ENCODE measurements at places on chromosomes 4 and X.

- H3K4me1 ChIP-seq = peaks cover 4% of the 10 kb centered on the region
- no peak overlapping the region for H3K4me3 ChIP-seq
- no peak overlapping the region for H3K27ac ChIP-seq
- peaks cover 2% of the 10 kb centered on the region for H3K27me3 ChIP-seq
Measured at GRCh38 chr4:1582227-1582626, 101.9 kb downstream of the FAM53A start.

DNA sequence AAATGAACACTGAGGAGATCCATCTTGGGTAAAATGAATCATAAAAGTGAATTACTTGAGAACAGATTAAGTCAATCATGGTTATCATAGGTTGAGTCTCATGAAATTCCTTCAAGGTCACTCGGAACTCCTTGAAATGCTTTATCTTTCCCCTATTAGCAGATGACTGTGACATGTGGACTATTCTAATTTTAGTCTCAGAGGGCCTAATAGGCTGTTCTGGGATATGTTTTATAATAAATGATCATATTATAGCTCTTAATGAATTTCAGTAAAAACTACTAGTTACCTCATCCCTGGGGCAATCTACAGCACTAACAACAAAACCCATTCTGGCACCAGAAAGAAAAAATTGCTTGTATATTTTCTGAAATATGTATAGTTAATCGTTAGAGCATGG, 44.7 kb downstream of the SPATA4 start:
- H3K27me3 ChIP-seq = no peaks in the 10 kb centered on the region
- H3K27ac ChIP-seq = no peak overlapping the region
- no peaks in the 10 kb centered on the region for H3K36me3 ChIP-seq
- DNase-seq = no peak
- H3K4me3 ChIP-seq = no peak overlapping the region

DNA sequence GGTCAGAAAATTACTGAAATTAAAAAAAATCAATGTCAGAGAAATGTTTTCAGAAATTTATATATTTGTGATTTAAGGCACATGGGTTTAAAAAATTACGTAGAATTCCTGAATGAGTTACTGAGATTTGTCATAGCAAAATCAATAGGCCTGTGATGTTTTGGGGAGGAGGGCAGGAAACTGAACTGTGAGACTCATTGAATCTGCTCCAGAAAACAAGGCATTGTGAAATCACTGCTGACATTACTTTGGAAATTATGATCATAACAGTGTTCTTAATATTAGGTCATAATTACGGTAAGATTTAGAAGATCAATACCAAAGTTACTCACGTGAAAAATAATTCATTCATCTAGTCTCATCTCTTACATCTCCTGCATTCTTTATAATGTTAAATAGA, 5.3 kb downstream of the FGF5 start:
- H3K27ac ChIP-seq = no peak overlapping the region
- H3K27me3 ChIP-seq = peaks cover 48% of the 10 kb centered on the region
- H3K36me3 ChIP-seq = no peaks in the 10 kb centered on the region
- no peak for DNase-seq
- H3K4me3 ChIP-seq = no peak overlapping the region

DNA sequence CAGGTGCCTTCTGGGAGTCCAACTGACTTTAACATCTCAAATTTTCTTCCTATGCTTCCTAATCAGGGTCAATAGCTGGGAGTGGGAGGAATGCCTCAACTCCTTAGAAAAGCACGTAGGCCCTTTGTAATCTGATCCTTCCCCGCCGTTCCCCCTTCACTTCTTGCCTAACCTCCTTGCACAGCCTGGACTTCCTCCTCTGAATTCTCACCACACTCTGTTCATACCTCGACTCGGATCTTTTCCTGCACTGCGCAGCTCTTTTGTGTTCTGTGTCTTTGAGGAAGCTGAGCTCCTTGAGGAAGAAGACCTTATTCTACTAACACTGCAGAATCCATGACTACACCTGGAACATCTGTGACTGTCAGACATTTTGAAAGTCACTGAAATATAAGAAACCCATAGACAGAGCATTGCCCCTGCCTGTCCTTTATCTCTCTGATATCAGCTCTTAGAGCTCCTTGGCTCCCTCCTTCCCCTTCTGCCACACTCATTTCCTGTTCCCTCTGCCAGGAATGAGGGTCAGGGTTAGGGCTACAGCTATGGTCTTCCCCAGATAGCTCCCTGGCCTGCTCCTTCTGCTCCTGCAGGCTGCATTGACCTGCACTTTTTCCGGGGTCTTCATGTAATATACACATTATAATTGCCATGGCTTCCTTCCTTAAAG, 140.2 kb upstream of the LDB2 start:
- no peak overlapping the region for H3K4me3 ChIP-seq
- no peak for DNase-seq
- H3K27ac ChIP-seq = no peak overlapping the region
- H3K36me3 ChIP-seq = no peaks in the 10 kb centered on the region

DNA sequence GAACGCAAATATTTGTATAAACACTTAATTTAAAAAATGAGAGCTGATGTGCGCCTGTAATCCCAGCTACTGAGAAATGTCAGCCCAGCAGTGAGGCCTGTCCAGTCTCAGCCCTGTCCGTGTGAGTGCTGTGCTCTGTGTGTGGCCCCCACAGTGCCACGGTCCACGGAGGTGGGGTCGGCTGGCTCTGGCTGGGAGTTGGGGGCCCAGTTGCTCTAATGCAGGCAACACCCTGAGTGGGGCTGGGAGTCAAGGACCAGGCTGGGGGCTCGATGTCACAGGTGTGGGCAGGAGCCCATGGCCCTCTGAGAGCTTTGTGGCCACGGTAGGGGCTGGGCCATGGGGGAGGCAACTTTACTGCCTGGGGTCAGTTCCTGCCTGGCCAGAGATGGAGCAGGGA, 12.8 kb downstream of the PCGF3 start:
- H3K4me3 ChIP-seq = no peak overlapping the region
- peaks cover 23% of the 10 kb centered on the region for H3K36me3 ChIP-seq
- no peak for DNase-seq
- H3K4me1 ChIP-seq = peaks cover 5% of the 10 kb centered on the region
- H3K27ac ChIP-seq = no peak overlapping the region

- H3K36me3 ChIP-seq = peaks cover 2% of the 10 kb centered on the region
- H3K27me3 ChIP-seq = no peaks in the 10 kb centered on the region
- no peak overlapping the region for H3K4me3 ChIP-seq
- peaks cover 19% of the 10 kb centered on the region for H3K4me1 ChIP-seq
- no peak overlapping the region for H3K27ac ChIP-seq
Measured at GRCh38 chr4:146520896-146521540, 722 bp downstream of the SLC10A7 start.

DNA sequence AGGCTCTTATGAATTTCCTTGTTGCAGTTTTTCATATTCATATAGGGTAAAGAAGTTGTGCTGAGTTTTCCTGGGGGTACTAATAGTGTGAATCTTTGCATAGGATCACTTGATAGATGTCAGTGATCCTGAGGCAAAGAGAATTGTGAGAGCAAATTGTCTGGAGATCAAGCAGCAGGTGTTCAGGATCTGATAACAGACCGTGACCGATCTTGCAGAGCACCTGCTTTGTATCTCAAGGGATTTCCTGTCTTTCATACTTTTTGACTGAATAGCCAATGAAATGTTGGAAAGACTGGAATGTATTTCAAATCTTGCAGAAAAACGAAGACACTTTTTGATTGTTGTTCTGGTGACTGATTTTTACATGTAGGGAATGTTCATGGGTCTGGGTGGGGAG, 914.5 kb downstream of the STIM2 start:
- H3K4me1 ChIP-seq = no peaks in the 10 kb centered on the region
- H3K27ac ChIP-seq = no peak overlapping the region
- no peak overlapping the region for H3K4me3 ChIP-seq
- no peaks in the 10 kb centered on the region for H3K27me3 ChIP-seq
- no peak for DNase-seq
- no peaks in the 10 kb centered on the region for H3K36me3 ChIP-seq

DNA sequence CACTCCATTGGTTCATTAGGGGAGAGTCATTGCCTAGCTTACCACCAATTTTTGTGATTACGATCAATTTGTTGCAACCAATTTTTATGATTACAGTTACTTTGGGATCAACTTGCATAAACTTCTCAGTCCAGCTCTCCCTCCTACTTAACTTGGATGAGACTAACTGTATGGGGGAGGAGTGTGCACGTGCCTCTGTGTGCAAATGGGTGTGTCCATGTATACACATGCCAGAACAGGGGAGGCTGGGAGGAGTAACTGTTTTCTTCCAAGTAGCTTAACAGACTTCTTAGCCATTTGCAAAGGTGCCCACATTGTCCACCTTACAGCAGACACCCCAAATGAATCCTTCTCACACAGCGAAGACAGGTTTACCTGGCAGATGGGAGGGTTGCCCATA, 117.7 kb upstream of the VCX3B start:
- no peak for DNase-seq
- no peaks in the 10 kb centered on the region for H3K27me3 ChIP-seq
- H3K27ac ChIP-seq = no peak overlapping the region
- H3K4me1 ChIP-seq = no peaks in the 10 kb centered on the region
- H3K4me3 ChIP-seq = no peak overlapping the region

GRCh38 chr4:133152831-133153481, 3.9 kb downstream of the PCDH10 start:
- H3K27me3 ChIP-seq = peaks cover 56% of the 10 kb centered on the region
- DNase-seq = no peak
- no peak overlapping the region for H3K27ac ChIP-seq
- H3K4me1 ChIP-seq = peaks cover 25% of the 10 kb centered on the region

- DNase-seq = no peak
- H3K4me1 ChIP-seq = no peaks in the 10 kb centered on the region
- H3K36me3 ChIP-seq = no peaks in the 10 kb centered on the region
- H3K4me3 ChIP-seq = no peak overlapping the region
Measured at GRCh38 chr4:41427931-41428600, 109.9 kb upstream of the LIMCH1 start.

DNA sequence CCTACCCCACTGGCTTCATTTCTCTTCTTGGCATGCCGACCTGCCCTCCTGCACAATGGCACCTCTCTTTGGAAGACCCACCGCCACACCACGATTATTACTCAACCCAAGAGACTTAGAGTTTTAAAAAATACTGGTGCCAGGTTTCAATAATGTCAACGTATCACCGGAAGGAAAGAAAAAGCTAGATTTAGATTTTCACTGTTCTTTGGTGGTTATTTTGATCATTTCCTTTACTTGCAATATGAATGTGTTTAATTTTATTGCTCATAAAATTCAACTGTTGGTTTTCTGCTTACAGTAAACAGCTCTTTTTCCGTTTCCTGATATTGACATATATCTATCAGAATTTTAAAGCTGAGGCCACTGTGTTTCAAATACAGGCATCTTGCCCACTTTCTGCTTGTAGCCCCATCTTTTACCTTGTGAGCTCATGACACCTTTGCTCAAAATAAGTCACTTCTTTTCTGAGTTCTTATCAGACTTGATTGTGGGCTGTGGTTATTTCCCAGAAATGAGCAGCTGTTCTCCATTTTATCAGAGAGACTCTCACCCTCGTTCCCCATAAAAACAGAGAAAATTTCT, 439.1 kb downstream of the INPP4B start:
- H3K4me1 ChIP-seq = peaks cover 66% of the 10 kb centered on the region
- DNase-seq = no peak
- no peaks in the 10 kb centered on the region for H3K27me3 ChIP-seq
- peak overlapping the region; percentile 99 for H3K27ac ChIP-seq

DNA sequence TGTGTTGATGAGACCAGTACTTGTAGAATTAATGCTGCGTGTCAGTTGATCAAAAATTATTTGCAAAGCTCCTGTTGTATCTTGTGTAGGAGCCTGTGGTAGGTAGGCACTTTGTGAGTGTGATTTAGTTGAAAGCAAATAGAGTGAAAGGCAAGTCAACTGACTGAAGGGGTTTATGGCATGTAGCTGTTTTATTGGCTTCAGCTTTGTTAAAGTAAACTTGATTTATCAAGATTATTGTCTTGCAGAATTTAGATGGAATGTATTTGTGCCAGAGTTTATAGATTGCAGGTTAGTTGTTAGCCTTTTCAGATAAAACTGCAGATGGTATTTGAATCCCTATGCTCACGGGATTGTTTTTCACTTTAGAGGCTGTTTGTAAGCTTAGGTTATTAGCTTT, 128.0 kb downstream of the FRAS1 start:
- H3K27me3 ChIP-seq = peaks cover 2% of the 10 kb centered on the region
- no peak overlapping the region for H3K27ac ChIP-seq
- no peak for DNase-seq
- H3K4me3 ChIP-seq = no peak overlapping the region
- no peaks in the 10 kb centered on the region for H3K36me3 ChIP-seq
- no peaks in the 10 kb centered on the region for H3K4me1 ChIP-seq

- H3K27me3 ChIP-seq = no peaks in the 10 kb centered on the region
- DNase-seq = no peak
- H3K27ac ChIP-seq = no peak overlapping the region
- H3K36me3 ChIP-seq = no peaks in the 10 kb centered on the region
- H3K4me3 ChIP-seq = no peak overlapping the region
Measured at GRCh38 chrX:138858951-138859350, 147.4 kb upstream of the FGF13 start.

GRCh38 chr4:6620296-6620695, 20.2 kb upstream of the MRFAP1 start:
- no peaks in the 10 kb centered on the region for H3K4me1 ChIP-seq
- H3K27ac ChIP-seq = no peak overlapping the region
- H3K27me3 ChIP-seq = no peaks in the 10 kb centered on the region
- H3K36me3 ChIP-seq = peaks cover 26% of the 10 kb centered on the region

DNA sequence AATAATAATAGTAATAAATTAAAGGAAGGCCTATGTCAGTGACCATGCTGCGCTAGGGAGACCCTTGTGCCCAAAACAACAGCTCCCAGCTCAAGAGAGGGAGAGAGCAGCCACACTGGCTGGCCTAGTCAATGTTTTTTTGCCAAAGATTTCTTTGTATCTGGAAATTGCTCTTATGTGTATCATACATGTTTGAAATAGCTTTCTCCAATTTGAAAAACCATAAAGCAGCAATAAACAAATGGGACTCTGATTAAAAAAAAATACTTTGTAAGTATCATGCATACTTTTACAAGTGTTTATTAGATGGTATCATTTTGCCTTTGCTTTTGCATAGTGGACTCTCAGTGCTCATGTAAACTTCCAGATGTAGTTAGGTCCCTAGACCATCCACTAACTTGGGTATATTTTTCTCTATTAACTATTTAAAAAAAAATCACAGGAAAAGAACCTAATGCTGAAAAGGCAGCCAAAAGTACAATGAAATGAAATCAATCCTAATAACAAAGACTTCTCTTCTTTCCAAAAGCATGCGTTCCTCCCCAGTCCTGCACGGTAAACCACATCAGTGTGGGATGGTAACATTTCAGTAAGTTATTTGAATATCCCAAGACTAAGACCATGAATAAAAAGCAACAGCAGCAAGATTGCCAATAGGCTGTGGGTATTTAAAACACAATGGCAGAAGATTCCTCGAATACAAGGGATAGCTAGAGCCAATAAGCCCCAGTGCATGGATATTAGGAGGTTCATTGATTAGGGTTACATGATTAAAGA, 117.6 kb downstream of the PALLD start:
- H3K27ac ChIP-seq = no peak overlapping the region
- H3K4me3 ChIP-seq = no peak overlapping the region
- no peaks in the 10 kb centered on the region for H3K4me1 ChIP-seq
- no peak for DNase-seq
- peaks cover 9% of the 10 kb centered on the region for H3K27me3 ChIP-seq
